Central memory CD4-positive, alpha-beta T cell (primary cell): ENCODE measurements at places on chromosomes 2 and 18.

DNA sequence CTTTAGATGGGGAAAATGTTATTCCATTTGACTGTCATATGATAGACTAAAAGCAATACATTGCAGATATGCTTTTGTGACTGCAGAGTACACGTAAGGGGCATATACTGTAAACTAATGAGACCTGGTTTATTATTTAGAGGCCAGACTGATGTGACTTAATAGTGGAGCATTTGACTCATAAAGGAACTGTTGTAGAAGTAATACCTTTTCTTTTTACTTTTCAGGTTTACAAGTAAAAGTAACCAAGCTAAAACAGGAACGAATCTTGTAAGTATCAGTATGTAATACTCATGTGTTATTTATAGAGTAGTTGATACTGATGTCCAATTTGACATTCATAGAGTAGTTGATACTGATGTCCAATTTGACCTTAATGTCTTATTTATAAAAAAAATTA is 13.1 kb downstream of the RBBP8 start:
- DNase-seq = no peak

GRCh38 chr2:121479882-121480522 is 50.7 kb upstream of the RNU4ATAC start:
- DNase-seq = no peak

DNA sequence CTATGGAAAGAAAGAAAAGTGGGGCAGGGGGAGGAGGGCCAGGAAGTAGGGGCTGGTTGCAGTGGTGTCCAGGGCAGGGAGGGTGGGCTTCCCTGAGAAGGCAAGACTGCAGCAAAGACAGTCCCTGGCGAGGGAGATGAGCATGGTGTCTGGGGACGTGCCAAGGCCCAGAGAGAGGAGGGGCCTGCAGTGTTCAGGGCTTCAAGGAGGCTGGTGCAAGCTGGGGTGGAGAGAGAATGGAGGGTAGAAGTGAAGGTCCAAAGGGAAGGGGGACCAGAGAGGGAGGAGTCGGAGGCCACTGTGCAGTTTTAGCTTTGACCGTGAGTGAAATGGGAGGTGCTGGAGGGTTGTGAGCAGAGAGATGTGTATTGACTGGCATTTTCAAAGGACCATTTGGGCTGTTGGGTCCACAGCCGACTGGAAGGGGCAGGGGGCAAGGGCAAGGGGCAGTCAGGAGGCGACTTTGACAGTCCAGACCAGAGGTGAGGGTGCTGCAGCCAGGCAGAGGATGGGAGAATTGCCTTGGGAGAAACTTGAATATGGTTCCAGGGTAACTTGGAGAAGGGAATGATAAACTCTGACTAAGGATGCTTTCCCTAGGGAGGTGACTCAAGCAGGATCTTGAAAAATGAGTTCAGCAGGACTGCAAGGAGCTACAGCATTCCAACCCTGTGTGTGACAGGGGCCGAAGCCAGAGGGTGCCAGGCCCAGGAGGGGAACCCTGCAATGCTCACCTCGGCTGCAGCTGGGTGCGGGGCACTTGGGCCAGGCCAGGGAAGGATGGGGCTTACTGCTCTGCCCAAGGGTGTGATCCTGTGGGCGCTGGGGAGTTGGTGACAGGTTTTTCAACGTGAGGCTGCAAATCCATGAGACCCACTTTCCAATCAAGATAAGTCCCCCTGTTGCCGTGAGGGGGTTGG is 177.1 kb upstream of the HAAO start:
- no peak for DNase-seq

DNA sequence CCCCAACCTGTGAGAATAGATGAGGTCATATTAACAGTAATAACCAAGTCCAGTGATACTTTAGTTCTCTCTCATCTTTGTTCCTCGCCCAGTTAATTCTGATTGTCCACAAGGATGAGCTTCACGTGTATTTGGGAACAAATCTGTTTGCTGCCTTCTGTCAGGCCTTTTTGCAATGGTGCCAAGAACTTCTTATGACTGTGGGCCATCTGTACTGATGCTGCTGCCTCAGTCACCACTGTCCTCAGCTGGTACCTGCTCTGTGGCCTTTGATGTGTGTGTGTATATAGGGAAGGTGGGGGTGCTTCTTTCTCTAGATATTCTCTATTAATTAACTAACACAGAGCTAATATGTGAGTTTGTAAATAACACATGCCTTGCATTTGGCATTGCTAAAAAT is 392.9 kb downstream of the TGIF1 start:
- DNase-seq = no peak
